ENCODE measurements at places on chromosomes 2 and 18. TPM values are rescaled to one million over a fixed set of nuclear protein-coding genes. Genes with fewer than 3 reads are reported as not detected.

- no peak for DNase-seq
Observed at GRCh38 chr2:147420517-147420916, 424.3 kb upstream of the ACVR2A start.

DNA sequence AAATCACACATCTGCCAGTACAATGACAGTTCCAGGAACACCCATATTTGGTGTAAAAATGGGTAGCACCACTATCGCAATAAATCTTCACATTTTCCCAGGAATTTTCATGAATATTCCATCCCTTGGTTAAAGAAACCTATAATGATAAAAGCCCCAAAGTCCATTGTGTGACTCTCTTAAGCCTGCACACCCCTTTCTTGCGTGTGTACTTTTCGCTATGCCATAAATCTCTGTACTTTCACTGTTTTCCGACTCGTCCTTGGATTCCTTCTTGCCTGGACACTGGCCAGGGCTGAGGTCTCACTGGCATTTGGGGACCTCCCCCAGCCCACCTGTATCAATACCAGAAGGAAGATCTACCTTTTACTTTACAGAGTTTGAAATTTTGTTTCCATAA is 172.3 kb downstream of the RNF152 start:
- no peak for DNase-seq

- no peak for DNase-seq
Observed at GRCh38 chr2:173808718-173809117, 156.5 kb downstream of the SP3 start.

- DNase-seq: no peak
Observed at GRCh38 chr2:9263428-9263827, 56.8 kb downstream of the ASAP2 start.

Gene ANKRD62
- polyA plus RNA-seq: 0.10 TPM

GRCh38 chr2:12441750-12442475 is 274.8 kb upstream of the TRIB2 start:
- no peak for DNase-seq

DNA sequence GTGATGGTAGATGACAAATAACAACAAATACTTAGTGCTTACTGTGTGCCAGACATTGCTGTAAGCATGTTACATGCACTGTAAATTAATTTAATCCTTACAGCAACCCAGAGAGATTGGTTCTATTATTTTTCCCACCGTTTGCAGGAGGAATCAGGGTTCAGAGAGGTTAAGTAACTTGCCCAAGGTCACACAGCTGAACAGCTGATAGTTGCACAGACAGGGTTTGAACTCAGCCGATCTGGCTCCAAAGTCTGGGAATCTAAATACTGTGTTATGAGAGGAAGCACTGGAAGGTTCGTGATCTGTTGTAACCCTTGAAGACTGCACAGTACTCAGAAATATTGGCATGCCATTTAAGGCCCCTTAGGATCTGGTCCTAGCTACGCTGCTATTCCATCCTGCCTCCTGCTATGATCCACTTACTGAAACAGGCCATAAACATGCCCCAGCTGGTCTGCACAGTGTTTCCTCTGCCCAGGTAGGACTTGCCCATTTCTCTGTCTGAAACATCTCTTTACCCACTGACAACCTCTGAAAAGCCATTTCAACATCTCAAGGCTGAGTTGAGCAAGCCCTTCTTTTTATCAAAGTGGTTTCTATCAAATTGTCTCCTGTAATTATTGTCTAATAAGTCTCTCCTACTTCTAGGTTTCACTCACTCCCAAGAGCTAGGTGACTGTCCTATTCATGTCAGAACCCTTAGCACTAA is 40.4 kb upstream of the MRPL33 start:
- DNase-seq: no peak

DNA sequence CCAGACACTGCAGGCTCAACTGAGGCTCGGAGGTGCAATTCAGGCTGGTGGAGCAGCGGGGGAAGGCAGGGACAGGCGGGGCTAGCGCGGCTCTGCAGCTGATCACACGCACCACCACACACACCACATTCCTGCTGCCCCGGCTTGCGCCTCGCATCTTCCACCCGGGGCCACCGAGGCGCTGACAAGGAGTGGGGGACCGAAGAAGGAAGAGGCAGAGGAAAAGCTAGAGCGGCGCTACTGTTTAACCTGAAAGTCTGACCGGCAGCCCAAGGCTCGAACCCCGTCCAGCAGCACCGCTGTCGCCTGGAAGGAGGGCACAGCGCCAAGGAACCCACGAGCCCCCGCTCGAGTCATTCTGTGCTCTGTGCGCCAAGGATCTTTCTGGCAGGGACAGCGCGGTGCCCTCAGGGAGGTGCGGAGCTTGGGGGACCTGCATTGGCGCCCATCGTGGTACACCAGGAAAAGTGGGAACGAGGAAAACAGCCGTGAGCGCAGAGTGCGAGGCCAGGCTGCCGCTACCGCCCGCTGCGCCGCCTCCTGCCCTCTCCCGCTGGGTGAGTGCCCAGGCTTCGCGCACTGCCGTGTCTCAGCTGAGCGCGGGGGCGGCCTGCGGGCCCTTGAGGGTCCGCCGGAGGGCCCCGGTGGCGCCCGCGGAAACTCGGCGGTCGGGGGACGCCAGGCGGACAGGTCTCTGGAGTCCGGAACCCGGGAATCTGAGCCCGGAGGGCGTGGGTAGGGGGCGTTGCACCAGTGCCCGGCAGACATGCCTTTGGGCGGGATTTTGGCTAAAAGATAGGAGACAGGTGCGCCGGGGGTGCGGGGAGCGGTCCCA is 860 bp upstream of the KCNJ3 start:
- no peak for DNase-seq

GRCh38 chr2:111918383-111918806 is 20.0 kb downstream of the MERTK start:
- no peak for DNase-seq

- no peak for DNase-seq
Observed at GRCh38 chr2:9228088-9228751, 21.6 kb downstream of the ASAP2 start.

Gene SPP2
- polyA plus RNA-seq: not detected

Gene RAB1A
- 277 TPM for polyA plus RNA-seq

Gene DPP10
- 9.8 TPM for polyA plus RNA-seq

Gene SNTG2
- polyA plus RNA-seq: 2.1 TPM

Gene ERMN
- polyA plus RNA-seq: 0.09 TPM

Gene C2orf49
- 25.9 TPM for polyA plus RNA-seq

GRCh38 chr2:152387041-152387440 is 52.1 kb downstream of the FMNL2 start:
- DNase-seq: no peak

Gene STK16
- 38.5 TPM for polyA plus RNA-seq

DNA sequence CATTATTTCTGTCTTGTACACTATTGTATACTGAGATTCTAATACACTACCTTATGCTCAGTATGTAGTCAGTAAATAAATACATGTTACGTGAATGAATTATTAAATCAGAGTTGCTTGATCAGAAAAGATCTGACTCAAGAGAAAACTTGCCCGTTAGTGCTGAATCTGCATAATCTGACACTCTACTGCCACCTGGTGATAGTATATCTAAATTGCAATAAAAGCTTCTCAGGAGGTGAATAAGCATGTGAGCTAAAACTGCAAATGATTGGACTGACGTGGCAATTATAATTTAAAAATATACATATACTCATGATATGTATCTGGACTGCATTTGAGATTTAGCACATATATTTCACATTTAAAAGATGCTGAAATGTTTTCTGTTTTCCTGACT is 70.4 kb downstream of the KIAA1328 start:
- DNase-seq: no peak

GRCh38 chr2:73225513-73226360 is 7.3 kb downstream of the PRADC1 start:
- DNase-seq: no peak

Gene RFTN2
- polyA plus RNA-seq: 17.3 TPM

Gene FKBP7
- polyA plus RNA-seq: 72.9 TPM

- no peak for DNase-seq
Observed at GRCh38 chr2:37376421-37377186, 32.2 kb downstream of the QPCT start.

DNA sequence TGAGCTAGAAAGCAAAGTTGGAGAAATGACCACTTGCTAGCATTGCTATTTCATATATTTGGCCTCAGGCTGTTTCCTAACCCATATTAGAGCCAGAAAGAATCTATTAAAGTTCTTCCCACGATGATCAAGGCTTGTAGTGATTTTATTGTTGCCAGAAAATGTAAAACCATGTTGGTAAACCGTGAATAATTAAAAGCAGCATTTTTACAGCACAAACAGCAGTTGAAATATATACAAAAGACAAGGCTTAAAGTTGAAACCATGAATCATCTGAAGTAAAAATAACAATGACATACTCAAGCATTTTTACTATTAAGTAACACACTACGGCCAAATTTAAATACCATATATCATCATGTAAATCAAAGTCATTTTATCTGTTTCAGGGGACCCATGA is 27.7 kb upstream of the DSC3 start:
- DNase-seq: no peak

Gene UPP2
- polyA plus RNA-seq: 3.7 TPM

- DNase-seq: no peak
Observed at GRCh38 chr2:68931799-68932198, 20.9 kb downstream of the GKN2 start.

GRCh38 chr2:73894475-73894850 is 1.7 kb downstream of the ACTG2 start:
- no peak for DNase-seq

GRCh38 chr2:173184031-173185004 is 108.7 kb downstream of the MAP3K20 start:
- no peak for DNase-seq

Gene SMAD7
- polyA plus RNA-seq: 67.3 TPM

- no peak for DNase-seq
Observed at GRCh38 chr2:99819766-99820165, 322.6 kb downstream of the AFF3 start.

Gene CDK15
- 1.0 TPM for polyA plus RNA-seq

Gene BOLL
- not detected for polyA plus RNA-seq

DNA sequence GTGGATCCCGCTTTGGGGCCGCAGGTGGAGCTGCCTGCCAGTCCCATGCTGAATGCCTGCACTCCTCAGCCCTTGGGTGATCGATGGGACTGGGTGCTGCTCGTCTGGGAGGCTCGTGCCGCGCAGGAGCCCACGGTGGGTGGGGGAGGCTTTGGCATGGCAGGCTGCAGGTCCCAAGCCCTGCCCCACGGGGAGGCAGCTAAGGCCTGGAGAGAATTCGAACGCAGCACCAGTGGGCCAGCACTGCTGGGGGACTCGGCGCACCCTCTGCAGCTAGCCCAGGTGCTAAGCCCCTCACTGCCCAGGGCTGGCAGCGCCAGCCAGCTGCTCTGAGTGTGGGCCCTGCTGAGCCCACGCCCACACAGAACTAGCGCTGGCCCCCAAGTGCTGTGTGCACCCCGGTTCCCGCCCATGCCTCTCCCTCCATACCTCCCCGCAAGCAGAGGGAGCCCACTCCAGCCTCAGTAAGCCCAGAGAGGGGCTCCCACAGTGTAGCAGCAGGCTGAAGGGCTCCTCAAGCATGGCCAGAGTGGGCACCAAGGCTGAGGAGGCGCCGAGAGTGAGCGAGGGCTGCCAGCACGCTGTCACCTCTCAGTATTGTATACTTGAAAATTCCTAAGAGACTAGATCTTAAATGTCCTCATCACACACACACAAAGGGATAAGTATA is 1654.2 kb upstream of the SLC39A10 start:
- no peak for DNase-seq

Gene GPR39
- 4.2 TPM for polyA plus RNA-seq

GRCh38 chr2:15912203-15912602 is 28.1 kb upstream of the MYCN start:
- DNase-seq: no peak

DNA sequence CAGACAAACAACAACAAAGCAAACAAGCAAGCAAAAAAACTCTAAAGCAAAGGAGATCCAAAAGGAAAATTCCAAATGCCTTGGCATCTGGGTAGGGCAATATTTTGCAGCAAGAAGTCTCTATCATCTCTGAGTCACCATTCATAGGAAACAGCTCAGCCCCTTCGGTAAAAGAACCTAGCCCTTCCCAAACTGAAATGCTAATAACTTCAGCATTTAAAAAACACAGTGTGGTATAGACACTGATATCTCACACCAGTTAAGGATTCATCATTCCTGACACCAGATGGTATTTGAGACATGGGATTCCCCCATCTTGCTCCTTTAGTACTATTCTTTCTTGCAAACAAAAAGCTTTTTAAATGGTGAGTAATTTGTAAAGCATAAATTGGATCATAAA is 491.8 kb downstream of the TXNL1 start:
- DNase-seq: no peak

DNA sequence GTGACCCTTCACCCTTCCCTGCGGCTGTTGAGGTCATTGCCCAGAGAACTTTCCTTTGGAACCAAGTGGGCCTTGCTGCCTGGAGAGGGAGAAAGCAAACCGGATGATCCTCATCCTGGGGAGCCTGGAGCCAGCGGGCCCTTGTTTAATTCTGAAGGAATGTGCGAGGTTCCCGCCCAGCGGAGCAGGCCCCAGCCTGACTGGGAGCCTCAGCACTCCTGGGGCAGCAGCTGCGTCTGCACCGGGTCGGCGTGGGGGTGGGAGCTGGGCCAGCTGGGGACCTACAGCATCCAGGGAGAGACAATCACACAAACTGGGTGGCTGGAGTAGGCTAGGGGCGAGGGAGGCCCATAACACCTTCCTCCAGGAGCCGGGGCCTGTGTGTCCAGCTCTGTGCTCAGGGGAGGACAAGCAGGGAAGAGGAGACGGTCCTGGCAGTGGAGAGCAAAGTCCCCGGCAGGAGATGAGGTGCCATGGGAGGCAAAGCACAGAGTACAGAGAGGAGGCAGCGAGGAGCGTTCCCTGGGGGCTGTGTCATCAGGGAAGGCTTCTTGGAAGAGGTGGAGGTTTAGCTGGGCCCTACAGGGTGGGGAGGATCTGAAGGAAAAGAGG is 61.9 kb upstream of the HAAO start:
- DNase-seq: no peak

Gene PPM1B
- polyA plus RNA-seq: 81.0 TPM

Gene PGAP1
- 29.4 TPM for polyA plus RNA-seq

DNA sequence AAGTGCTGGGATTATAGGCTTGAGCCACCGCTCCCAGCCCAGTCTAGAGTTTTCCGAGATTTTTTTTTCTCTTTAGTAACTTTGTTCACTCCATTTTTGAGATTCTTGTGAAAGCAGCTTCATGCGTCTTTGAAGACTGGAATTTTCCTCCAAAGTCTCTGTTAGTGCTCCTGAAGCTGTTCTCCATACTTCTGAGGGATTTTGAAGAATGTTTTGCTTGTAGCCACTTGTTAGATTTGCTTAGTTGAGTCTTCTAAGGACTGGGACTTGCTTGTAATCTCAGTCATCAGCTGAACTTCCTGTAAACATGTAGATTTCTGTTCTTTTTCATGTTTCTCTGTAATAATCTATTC is 234.3 kb downstream of the MYCN start:
- DNase-seq: no peak

DNA sequence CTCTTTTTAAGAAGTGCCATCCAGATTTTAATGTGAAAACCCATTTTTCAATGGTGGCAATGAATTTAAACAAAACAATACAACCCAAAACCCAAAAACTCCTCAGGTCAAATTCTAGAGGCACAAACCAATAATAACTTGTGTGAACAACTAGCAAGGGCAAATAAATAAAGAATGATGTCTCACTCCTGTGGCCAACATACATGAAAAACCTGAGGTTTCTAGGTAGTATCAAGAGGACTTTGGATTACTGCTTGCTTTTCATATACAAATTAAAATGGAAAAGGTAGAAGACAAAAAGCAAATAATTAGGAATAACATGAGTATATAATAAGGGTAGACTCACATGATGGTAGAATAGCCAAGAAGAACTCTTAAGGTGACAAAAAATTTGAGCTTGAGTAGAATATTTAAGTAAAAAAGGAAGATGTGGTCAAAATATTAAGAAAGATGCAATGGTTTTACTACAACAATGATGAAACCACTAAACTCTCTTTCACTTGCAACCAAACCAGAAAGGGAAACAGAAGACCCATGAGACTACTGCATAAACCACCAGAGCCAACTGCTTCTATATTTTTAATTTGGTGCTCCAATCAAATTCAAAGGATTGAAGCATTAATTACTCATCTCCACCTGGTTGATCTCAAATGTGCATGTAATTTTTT is 53.5 kb downstream of the DARS1 start:
- no peak for DNase-seq
